Activated CD4-positive, CD25-positive, alpha-beta regulatory T cell (primary cell): ENCODE measurements at places on chromosomes 16 and 17.

GRCh38 chr16:77833921-77834634, 45.7 kb downstream of the VAT1L start:
- no peak for DNase-seq

DNA sequence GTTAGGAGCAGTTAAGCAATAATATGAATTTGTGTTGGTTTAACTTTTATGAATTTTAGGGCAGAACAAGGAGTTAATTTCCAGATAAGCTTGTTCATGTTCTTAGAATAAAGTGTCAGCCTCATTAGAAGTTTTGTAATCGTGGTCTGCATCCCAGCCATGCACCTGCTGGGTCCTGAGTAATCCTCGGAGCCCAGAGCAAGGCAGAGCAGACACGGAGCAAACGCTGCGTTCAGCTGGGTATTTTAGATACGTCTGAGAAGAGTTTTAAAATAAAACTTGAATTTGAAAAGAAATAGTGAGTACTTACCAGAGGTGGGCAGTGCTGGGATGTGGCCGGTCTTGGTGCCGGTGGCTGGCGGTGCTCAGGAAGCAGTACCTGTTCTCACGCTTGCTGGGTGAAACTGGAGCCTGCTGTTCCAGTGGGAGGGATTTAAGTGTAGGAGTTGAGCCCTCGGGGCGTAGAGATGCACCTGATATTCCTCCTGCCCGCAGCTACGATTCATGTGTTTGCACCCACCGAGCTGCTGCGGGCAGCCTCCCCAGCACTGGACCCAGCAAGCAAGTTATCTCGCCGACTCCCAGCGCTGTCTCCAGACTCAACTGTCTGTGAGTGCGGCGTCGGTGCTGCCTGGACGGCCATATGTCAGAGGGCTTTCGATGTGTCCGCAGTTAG, at the start of gene ZNF750:
ZNF750 (minus strand) TSS at position 406 of the 676 bp plus-strand sequence. CDS start 7,568 bp downstream, outside the sequence.
- no peak for DNase-seq

- DNase-seq = no peak
Measured at GRCh38 chr17:74970395-74970794, 2.2 kb downstream of the HID1 start.

- DNase-seq = no peak
Measured at GRCh38 chr17:3809135-3809534, 8.1 kb upstream of the ITGAE start.

GRCh38 chr17:63558441-63558840, 8.2 kb downstream of the DCAF7 start:
- no peak for DNase-seq

GRCh38 chr17:45907750-45908395, 13.5 kb downstream of the MAPT start:
- no peak for DNase-seq

- no peak for DNase-seq
Measured at GRCh38 chr16:65044873-65045272, 77.0 kb downstream of the CDH11 start.

GRCh38 chr16:73095142-73095820, 47.4 kb upstream of the ZFHX3 start:
- no peak for DNase-seq

- DNase-seq = no peak
Measured at GRCh38 chr16:27273670-27274423, 5.3 kb upstream of the NSMCE1 start.

DNA sequence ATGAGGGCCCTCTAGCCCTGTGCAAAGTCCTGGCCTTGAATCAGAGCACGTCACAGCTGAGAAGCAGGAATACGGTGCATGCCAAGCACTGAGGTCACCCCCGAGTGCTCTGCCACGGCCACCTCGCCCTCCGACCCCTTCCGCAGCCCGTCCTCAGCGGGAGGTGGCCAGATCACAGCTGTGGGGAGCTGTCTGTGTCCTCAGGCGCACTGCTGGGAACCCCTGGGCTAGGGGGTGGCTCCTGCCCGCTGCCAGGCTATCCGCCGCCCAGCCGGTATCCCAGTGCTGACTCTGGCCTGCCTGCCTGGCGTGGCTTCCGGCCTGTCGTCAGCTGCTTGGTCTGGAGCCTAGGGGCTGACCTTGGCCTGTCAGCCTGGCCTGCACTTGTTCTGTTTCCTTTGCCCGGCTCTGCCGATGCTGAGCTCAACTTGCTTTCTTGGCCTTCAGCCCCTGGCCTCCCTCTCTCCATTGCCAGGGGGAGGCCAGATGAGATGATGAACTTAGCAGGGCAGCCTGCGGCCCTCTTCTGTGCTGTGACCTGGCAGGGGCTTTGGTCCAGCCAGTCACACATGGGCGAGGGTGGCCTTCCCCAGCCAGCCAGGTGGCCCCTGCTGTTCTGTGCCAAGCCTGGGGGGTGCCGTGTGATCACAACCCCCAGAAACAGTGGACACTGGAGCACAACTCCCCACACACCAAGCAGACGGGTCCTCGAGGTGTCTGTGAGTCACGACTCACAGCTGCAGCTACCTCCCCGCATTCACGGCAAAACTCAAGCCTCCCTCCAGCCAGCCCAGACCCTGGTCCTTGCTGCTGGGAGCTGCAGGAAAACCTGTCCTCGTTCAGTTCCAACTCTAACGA, 77.3 kb downstream of the ZDHHC7 start:
- DNase-seq = no peak

GRCh38 chr17:67377488-67378453, 690 bp downstream of the PITPNC1 start:
- DNase-seq = peak; percentile 32

GRCh38 chr17:70168044-70168976, 1.0 kb upstream of the KCNJ2 start:
- DNase-seq = no peak

GRCh38 chr17:67076290-67076689, 31.9 kb downstream of the CACNG1 start:
- DNase-seq = no peak

DNA sequence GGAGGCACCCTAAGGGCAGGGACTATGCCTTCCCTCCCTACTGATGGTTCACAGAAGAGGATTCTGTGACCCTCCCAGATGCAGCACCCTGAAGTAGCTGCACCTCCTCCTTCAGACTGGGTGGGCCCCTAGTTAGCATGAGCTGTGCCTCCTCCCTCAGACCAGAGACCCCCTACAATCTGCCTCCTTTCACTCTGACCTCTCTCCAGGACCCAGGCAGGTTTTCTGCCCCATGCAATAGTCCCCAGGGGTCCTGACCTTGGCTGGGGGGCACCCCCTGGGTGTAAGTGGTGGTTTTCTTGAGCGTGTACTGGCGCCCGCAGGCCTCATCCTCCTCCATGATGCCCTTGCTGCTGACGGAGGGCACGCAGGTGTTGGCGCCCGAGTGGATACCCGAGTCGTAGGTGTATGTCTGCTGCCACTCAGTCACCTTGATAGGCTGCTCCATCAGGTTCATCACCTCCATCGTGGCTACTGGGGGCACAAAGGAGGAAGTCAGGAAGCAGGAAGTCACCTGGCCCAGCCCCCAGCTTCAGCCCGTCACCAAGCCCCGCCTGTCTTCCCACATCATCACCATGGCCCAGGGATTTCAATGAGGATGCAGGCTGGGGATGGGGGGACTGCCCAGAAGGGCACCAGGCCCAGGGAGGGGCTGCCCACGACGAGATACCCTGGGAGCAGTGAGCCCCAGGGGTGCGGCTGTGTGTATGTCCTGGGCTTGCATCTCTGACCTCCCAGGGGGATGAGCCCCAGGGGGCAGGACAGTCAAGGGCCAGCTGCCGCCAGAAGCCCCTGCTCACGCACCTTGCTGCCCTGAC, 14.9 kb downstream of the JUP start:
- DNase-seq = no peak

DNA sequence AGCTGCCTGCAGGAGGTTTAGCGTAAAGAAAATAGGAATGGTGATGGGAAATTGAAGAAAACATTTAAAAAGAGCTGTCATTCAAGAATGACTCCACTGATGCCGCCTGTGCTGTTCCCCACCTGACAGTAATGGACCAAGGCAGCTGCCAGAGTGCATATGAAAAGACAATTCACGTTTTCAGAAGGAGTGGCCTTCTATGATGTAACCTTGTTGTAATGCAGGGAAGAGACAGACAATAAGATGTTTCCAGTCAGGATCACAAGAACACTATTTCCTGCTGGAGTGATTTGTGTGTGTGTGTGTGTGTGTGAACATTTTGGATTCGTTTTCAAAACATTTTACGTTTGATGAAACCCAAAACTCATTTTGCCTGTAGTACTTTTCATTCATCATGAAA, 203.7 kb downstream of the LGALS9B start:
- DNase-seq = no peak

- DNase-seq = no peak
Measured at GRCh38 chr17:10171122-10171571, 27.3 kb downstream of the GAS7 start.

DNA sequence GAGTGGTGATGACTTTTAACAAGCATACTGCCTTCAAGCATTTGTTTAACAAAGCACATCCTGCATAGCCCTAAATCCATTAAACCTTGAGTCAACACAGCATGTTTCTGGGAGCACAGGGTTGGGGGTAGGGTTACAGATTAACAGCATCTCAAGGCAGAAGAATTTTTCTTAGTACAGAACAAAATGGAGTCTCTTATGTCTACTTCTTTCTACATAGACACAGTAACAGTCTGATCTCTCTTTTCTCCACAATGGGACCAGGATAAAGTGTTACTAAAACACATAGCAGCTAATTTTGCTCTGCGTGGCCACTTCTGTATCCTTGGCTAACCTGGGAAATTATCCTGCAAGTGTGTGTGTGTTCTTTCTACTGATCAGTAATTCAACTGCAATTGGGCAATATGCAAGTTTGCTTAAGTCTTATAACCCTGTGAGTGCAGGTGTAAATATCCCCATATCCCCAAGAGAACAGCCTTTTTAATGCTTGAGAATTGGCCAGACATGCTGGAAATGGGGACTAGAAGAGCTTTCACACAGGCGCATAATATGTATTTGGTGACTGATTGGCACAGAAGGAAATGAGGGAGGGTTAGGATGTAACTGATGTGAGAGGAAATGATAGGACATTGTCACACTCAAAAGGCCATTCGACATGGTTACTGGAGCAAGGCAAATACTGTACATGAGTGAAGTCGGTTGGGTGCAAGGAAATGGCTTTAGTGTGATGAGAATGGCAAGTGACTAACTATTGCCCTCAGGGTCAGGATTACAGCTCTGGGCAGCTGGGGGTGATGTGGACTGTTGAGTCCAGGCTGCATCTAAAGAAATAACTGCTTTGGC, 10.8 kb upstream of the ANKS4B start:
- no peak for DNase-seq

DNA sequence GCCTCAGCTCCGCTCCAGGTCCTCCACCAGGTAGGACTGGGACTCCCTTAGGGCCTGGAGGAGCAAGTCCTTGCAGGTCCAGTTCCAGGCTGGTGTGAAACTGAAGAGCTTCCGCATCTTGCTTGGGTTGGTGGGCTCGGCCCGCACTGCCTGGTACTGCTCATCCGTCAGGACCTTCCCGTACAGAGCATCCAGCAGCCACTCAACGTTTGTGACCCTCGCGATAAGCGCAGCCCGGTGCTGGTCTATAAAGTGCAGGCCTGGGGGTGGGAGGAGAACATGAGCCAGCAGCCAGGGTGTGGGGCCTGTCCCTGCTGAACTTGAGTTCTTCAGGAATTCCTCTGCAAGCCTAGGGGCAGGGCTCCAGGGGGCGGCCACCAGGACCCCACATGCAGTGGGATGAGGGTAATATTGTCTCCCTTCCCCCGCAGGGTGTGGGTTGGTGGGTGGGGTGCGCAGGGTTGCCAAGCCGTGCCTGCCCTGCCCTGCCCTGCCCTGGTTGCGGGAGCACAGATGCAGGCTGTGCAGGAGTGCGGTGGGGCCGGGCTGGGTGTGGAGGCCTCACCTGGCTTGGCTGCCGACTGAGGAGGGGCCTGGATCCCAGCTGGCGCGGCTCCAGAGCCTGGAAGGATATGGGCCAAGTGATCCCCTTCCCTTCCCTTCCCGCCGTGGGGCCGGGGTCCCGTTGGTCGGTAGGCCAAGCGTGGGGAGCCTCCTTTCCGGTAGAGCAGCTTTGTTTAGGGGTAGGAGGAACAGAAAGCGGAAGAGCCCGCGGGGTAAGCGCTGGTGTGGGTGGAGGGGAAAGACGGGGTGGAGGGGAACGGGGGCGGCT, 762 bp downstream of the PYCARD start:
- DNase-seq = no peak

DNA sequence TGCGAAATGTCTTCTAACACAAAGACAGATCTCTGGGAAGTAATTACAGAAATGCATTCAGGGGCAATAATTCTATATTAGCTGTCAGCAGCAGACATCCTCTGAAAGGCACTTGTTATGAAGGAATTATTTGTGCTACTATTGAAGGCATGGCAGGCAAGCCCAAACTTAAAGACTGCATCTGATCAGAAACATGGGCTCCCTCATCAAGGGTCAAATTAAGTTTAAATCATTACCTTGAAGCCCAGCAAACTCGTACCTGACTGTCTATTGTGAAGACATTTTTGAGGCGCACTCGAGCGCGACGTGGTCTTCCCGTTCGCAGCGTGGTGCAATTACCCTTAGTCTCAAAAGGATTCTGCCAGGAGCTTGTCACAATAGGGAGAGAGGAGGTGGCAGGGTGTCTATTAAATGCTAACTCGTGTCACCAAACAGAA, 110.6 kb downstream of the ZNF423 start:
- no peak for DNase-seq

DNA sequence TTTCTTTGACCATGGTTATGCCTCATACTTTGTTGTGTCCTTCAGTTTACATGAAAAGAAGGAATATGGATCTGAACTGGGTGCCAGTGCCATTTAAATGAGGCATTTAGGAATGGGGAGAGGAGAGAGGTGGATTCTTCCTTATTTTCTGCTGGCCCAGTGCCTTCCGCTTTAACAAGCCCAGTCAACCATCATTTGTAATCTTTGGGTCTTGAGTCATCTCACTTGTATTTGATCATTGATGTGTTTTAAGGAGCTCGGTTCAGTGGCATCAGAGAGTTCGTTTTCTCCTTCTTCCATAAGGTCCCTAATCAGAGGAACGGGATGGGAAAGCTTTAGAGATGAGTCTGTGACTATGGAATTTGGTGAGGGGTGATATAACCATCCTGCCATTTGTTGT, 334.9 kb downstream of the WWOX start:
- no peak for DNase-seq

GRCh38 chr17:35577830-35578196, 558 bp downstream of the PEX12 start:
- DNase-seq = no peak

- DNase-seq = no peak
Measured at GRCh38 chr16:26856791-26857190, 209.9 kb upstream of the C16orf82 start.

- DNase-seq = no peak
Measured at GRCh38 chr17:63647936-63648335, 25.7 kb downstream of the MAP3K3 start.

GRCh38 chr17:34414339-34414738, 51.3 kb upstream of the CCL1 start:
- no peak for DNase-seq

- DNase-seq = no peak
Measured at GRCh38 chr17:1455291-1455796, 688 bp downstream of the CRK start.

GRCh38 chr17:69588827-69589239, 174.3 kb downstream of the MAP2K6 start:
- no peak for DNase-seq
